Left lung (tissue), 14 donors: ENCODE measurements at places on chromosomes 11 and 22.

GRCh38 chr22:50715776-50716175 lies 22.2 kb upstream of the ACR start:
- no peak overlapping the region for H3K27ac ChIP-seq
- H3K4me3 ChIP-seq: no peak overlapping the region
- H3K36me3 ChIP-seq: no peaks in the 10 kb centered on the region
- H3K27me3 ChIP-seq: peaks cover under 1% of the 10 kb centered on the region
- H3K4me1 ChIP-seq: peaks cover 14% of the 10 kb centered on the region
- no peak for DNase-seq

- H3K4me3 ChIP-seq: no peak overlapping the region
- no peak for DNase-seq
- H3K4me1 ChIP-seq: peaks cover 11% of the 10 kb centered on the region
- no peaks in the 10 kb centered on the region for H3K36me3 ChIP-seq
- H3K27me3 ChIP-seq: no peaks in the 10 kb centered on the region
- no peak overlapping the region for H3K27ac ChIP-seq
These were observed 57.5 kb downstream of the ABTB2 start for GRCh38 chr11:34300026-34300925.

DNA sequence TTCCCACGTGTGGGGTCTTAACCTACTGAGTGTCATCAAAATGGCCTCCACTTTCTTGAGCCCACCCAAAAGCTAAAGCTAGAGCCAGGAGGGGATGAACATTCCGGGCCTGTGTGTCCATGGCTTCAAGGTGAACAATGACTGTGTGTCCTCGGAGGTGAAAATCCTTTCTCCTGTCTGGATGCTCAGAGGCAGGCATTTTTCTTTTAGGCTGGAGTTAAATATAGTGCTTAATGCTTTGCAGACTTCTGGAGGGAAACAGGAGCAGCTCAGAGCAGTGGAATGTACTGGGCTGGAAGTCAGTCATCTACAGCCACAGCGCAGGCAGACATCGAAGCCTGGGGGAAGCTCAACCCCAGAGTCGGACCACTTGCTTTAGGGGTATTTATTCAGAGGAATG lies 68.6 kb upstream of the TMEM45B start:
- no peaks in the 10 kb centered on the region for H3K27me3 ChIP-seq
- no peaks in the 10 kb centered on the region for H3K36me3 ChIP-seq
- H3K4me3 ChIP-seq: no peak overlapping the region
- peaks cover 9% of the 10 kb centered on the region for H3K4me1 ChIP-seq
- no peak overlapping the region for H3K27ac ChIP-seq

GRCh38 chr11:2212411-2213251 lies 41.0 kb upstream of the TH start:
- no peaks in the 10 kb centered on the region for H3K36me3 ChIP-seq
- no peak overlapping the region for H3K4me3 ChIP-seq
- DNase-seq: no peak
- no peaks in the 10 kb centered on the region for H3K27me3 ChIP-seq
- H3K27ac ChIP-seq: no peak overlapping the region
- H3K4me1 ChIP-seq: no peaks in the 10 kb centered on the region
